WTC11 (cell line): ENCODE measurements at places on chromosomes 16 and 17. TPM values are rescaled to one million over a fixed set of nuclear protein-coding genes. Genes with fewer than 3 reads are reported as not detected.

- DNase-seq: no peak
Measured at GRCh38 chr16:84471966-84472365, 32.5 kb downstream of the MEAK7 start.

DNA sequence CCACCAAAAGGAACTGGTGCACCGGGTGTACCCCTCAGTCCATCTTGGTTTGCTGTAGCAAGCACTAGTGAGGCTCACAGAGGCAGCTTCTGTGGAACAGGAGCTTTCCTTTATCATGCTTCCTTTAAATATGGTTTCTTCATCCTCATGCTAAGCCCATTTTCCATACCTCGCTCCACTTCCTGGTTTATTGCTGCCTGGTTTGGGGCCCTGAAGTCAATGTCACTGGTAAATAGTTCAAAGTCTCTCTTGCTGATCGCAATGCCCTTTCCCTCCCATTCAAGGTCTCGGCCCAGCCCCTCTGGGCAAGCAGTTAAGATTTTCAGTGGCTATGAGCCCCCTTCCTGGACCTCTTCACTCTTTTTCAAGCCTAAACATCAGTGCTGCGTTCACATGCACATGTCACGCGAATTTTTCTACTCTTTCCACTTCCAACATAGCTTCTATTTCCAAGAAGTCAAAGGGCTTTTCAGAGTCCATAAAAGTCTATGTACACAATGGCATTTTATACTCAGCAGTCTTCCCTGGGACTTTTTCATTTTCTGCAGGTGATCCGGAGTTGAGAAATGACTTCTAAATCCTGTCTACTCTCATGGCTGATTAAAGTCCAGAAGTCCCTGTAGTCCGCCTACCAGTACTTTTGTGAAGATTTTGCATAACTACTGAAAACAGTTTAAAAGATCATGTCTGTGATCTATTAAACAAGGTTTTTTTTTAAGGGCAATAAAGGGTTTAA is 323.8 kb upstream of the ZFHX3 start:
- DNase-seq: no peak

KCNJ2 gene
- 1.1 to 1.6 TPM (median 1.3 TPM) in 3 replicates for total RNA-seq

SDK2 gene
- total RNA-seq: 13.5 to 14.8 TPM (median 14.3 TPM) in 3 replicates
